ENCODE measurements at places on chromosomes 12 and 14. TPM values are rescaled to one million over a fixed set of nuclear protein-coding genes. Genes with fewer than 3 reads are reported as not detected.
A peak's percentile ranks its signal among the peaks of the same experiment; 100 is the strongest.

DNA sequence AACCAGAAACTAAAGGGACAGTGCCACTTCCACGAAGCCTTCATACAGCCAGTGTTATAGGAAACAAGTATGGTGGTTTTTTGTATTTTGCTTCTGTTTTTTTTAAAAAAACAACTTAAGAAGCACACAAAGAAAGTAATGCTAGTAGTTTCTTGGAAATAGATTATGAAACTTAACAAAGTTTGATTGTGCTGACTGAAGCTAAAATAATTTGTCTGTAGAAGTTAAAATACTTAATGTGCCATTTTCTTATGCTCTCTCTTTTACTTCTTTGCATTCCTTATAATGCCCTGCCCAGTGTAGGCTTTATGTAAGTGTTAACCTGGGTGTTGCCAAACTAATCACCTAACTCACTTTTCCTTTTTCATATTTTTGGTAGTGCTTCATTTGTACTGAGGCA, 16.4 kb downstream of the HCFC2 start:
- H3K27me3 ChIP-seq: no peaks in the 10 kb centered on the region
- no peak overlapping the region for H3K27ac ChIP-seq
- no peak for DNase-seq
- no peak overlapping the region for H3K4me3 ChIP-seq

DNA sequence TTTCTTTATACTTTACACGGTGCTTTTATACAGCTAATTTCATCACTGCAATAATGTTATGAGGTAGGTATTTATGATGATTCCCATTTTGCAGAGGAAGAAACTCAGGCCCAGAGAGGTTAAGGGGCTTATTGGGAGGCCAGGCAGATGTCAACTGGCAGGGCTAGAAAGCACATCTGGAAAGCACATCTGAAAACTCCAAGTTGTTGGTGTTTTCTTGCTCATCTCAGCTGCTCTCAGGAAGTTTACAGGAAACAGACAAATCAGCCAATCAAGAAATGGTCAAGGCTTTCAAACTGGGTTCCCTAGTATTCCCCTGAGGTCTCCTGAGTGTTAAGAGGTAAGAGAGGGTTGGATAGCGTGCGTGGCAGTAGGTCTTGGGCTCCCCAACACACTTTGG, 124.1 kb upstream of the MED13L start:
- DNase-seq: no peak
- H3K4me3 ChIP-seq: no peak overlapping the region
- H3K36me3 ChIP-seq: peaks cover 3% of the 10 kb centered on the region
- H3K27ac ChIP-seq: no peak overlapping the region
- peaks cover 10% of the 10 kb centered on the region for H3K27me3 ChIP-seq

Gene EPYC
- not detected for total RNA-seq

DNA sequence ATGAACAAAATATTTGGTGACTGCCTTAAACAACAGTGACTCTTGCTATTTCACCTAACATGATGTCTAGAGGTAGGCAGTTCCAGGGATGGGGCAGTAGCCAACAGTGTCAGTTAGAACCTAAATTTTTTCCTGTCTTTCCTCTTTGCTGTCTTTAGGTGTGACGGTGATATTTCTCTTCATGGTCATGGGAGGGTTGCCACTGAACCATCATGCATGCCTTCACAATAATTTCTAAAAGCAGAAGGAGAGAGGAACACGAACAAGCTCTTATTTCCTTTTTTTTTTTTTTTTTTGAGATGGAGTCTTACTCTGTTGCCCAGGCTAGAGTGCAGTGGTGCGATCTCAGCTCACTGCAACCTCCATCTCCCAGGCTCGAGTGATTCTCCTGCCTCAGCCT, 2.4 kb downstream of the CCDC63 start:
- DNase-seq: no peak
- H3K36me3 ChIP-seq: no peaks in the 10 kb centered on the region
- peaks cover 5% of the 10 kb centered on the region for H3K4me1 ChIP-seq
- H3K4me3 ChIP-seq: no peak overlapping the region
- H3K27ac ChIP-seq: no peak overlapping the region

GRCh38 chr14:22978487-22978837, 3.9 kb downstream of the AJUBA start:
- no peak for DNase-seq
- H3K4me1 ChIP-seq: peaks cover 7% of the 10 kb centered on the region
- H3K27me3 ChIP-seq: peaks cover 31% of the 10 kb centered on the region
- no peak overlapping the region for H3K27ac ChIP-seq
- no peaks in the 10 kb centered on the region for H3K36me3 ChIP-seq
- H3K4me3 ChIP-seq: no peak overlapping the region

DNA sequence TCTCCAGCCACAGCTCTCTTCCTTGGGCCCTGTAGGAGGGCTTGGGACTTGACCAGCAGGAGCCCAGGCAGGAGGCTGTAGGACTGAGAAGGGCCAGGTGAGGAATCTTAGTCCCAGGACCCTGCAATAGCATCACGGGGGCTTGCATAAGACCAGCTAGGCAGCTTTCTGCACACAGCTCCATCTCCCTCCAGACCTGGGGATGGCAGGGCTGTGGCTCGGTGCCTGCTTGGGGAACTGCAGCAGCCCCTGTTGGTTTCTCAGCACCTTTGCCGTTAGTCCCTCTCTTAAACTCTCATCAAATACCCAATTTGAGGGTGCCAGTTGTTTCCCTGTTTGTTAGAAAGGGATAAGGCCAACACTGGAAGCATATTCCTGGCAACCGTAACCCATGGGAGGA, 14.3 kb downstream of the DIO3 start:
- no peaks in the 10 kb centered on the region for H3K36me3 ChIP-seq
- DNase-seq: no peak
- H3K27me3 ChIP-seq: peaks cover 2% of the 10 kb centered on the region
- no peak overlapping the region for H3K27ac ChIP-seq

DNA sequence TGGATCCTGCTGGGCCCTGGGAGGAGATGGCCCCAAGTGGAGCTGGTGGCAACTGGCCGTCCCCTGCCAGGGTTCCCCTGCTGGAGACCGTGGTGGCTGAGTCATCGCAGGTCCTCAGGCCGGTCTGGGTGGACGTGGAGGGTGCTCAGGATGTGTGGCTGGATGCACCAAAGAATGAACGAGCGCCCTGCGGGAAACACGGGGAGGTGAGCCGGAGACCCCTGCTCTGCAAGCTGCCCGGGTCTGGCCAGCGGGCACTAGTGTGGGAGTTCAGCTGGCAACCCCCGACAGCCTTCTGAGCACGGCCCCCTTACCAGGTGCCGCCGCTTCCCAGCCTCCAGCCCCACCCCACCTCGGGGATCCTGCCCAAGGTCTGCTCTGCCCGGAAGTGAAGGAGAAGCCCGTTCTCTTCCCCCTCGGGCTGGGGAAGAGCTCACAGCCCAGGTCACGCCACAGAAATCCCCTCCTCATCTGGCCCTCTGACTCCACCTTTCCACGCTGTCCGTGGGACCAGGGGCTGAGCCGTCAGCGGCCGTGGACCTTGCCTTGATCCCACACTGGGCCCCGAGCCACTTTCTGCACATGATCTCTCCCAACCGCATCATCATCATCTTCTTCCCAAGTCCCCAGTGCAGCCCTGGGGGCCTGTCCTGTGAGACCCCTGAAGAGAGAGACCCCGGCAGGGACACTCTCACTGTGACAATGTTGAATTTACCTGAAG, 165.5 kb downstream of the KIF26A start:
- H3K4me1 ChIP-seq: no peaks in the 10 kb centered on the region
- no peak for DNase-seq
- H3K27me3 ChIP-seq: no peaks in the 10 kb centered on the region
- no peak overlapping the region for H3K4me3 ChIP-seq
- H3K27ac ChIP-seq: no peak overlapping the region

DNA sequence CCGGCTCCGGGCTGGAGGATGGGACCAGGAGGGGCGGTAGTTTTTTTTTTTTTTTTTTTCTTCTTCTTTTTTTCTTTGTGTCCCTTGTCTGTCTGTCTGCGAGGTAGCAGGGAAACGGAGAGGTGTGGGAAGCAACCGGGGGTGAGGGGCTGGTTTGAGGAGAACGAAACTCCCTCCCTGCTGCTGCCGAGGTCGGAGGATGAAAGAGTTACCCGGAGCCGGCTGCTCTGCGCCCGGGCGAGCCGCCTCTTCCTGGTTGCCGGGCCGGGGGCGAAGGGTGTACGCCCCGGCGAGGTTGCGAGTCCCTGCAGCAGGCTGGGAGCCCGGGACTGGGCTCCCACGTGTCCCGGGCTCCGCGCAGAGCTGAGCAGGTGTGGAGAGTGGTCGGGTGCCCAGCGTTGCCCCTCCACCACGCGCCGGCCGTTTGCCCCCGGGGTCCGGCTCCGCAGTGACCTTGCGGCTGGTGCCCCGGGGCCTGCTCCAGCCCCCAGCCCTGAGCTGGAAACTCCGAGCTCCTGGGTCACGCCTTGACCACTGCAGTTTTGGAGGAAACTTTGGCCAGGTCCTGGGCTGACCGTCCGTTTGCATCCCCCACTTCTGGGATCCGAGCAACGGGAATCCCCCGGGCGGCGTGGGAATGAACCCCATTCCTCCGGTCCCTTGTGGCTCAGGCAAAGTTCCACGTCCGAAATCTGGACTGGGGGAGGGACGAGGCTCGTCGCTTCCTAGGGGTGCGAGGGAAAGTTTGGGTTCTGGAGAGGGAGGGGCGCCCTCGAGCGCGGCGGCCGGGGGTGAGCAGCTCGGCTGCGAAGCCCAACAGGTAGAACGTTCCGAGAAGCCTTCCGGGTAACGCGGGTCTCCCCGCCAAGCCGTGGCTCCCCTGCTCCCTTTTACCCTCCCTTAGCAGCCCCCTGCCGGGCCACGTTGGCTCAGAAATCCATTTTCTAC, 1.3 kb downstream of the CHST11 start:
- H3K27me3 ChIP-seq: peaks cover 2% of the 10 kb centered on the region
- H3K36me3 ChIP-seq: peaks cover 22% of the 10 kb centered on the region
- H3K4me1 ChIP-seq: peaks cover 45% of the 10 kb centered on the region
- DNase-seq: peak; percentile 64
- peak overlapping the region; percentile 99 for H3K4me3 ChIP-seq

Gene PLBD1
- not detected for total RNA-seq

DNA sequence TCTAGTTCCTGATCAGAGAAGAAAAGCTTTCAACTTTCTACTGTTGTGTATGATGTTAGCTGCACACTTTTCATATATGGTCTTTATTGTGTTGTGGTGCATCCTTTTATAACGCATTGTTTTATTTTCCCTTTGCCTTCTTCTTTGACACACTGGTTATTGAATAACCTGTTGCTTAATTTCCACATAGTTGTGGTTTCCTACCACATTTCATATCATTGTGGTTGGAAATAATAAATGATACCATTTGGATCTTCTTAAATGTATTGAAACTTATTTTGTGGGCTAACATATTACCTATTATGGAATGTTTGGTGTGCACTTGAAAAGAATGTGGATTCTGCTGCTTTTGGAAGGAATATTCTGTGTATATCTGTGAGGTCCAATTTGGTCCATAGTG, 64.9 kb downstream of the GPHN start:
- no peaks in the 10 kb centered on the region for H3K4me1 ChIP-seq
- no peaks in the 10 kb centered on the region for H3K27me3 ChIP-seq
- peaks cover 14% of the 10 kb centered on the region for H3K36me3 ChIP-seq
- DNase-seq: no peak

GRCh38 chr12:95412482-95413311, 61.3 kb upstream of the METAP2 start:
- H3K27me3 ChIP-seq: no peaks in the 10 kb centered on the region
- H3K27ac ChIP-seq: no peak overlapping the region
- DNase-seq: no peak

Gene TMPRSS12
- not detected for total RNA-seq

- no peak overlapping the region for H3K4me3 ChIP-seq
- H3K4me1 ChIP-seq: peaks cover 13% of the 10 kb centered on the region
- no peak for DNase-seq
- H3K36me3 ChIP-seq: peaks cover 4% of the 10 kb centered on the region
- no peak overlapping the region for H3K27ac ChIP-seq
- no peaks in the 10 kb centered on the region for H3K27me3 ChIP-seq
Observed at GRCh38 chr14:33449703-33450395, 501.0 kb downstream of the EGLN3 start.

DNA sequence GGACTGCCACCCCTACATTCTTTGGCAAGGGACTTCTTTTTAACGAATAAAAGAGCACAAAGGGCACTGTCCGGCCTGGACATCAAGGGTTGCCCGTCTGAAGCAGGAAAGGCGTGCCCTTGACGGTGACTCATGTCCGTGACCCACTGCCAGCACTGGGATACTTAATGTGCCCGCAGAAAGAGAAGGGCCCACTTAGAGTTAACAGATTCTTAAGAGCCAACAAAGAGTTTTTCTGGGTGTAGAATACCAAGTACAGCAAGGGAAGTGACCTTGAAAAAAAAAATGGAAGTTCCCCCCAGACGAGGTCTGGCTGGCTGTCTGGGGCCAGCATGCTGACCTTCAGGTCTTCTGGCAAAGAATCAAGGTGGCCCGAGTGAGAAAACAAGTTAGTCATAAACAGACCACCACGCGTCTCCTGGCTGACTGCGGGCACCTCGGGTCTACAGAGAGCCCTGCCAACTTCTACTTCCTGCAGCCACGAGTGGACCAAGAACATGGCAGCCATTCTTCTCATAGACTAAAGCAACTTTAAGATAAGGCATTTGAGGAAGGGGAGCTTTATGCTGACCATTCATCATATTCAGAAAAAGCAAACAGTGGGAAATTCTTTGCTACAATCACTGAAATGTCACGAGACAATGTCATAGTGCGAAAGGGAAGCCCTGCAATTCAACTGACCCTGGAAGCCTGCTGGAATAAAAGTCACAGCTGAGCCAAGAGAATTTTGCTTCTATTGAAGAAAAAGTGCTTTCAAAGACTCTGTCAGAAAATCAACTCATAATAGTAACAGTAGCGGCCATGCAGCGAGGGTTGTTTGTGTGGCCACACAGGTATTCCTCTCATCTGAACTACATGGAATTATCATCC, 10.5 kb upstream of the SELPLG start:
- peaks cover 43% of the 10 kb centered on the region for H3K4me1 ChIP-seq
- H3K27me3 ChIP-seq: no peaks in the 10 kb centered on the region
- H3K27ac ChIP-seq: no peak overlapping the region
- H3K4me3 ChIP-seq: no peak overlapping the region

- DNase-seq: no peak
- no peak overlapping the region for H3K27ac ChIP-seq
- no peaks in the 10 kb centered on the region for H3K4me1 ChIP-seq
- no peaks in the 10 kb centered on the region for H3K36me3 ChIP-seq
- H3K27me3 ChIP-seq: peaks cover 3% of the 10 kb centered on the region
- H3K4me3 ChIP-seq: no peak overlapping the region
Observed at GRCh38 chr12:32921397-32921796, 24.8 kb upstream of the PKP2 start.

- H3K4me3 ChIP-seq: no peak overlapping the region
- H3K4me1 ChIP-seq: peaks cover 16% of the 10 kb centered on the region
- H3K27me3 ChIP-seq: no peaks in the 10 kb centered on the region
- H3K36me3 ChIP-seq: peaks cover 3% of the 10 kb centered on the region
- H3K27ac ChIP-seq: no peak overlapping the region
Observed at GRCh38 chr12:25276199-25276937, 25.6 kb upstream of the KRAS start.

- no peak for DNase-seq
- H3K36me3 ChIP-seq: no peaks in the 10 kb centered on the region
- no peak overlapping the region for H3K27ac ChIP-seq
- H3K27me3 ChIP-seq: no peaks in the 10 kb centered on the region
Observed at GRCh38 chr12:74586251-74586650, 48.6 kb downstream of the ATXN7L3B start.

- no peak overlapping the region for H3K4me3 ChIP-seq
- no peak for DNase-seq
- no peaks in the 10 kb centered on the region for H3K4me1 ChIP-seq
- no peak overlapping the region for H3K27ac ChIP-seq
- no peaks in the 10 kb centered on the region for H3K36me3 ChIP-seq
Observed at GRCh38 chr12:32761716-32762115, 6.0 kb upstream of the YARS2 start.

Gene VASH1
- 2.1 TPM for total RNA-seq

GRCh38 chr12:32877601-32878459, 18.7 kb downstream of the PKP2 start:
- H3K36me3 ChIP-seq: no peaks in the 10 kb centered on the region
- no peak for DNase-seq
- no peak overlapping the region for H3K27ac ChIP-seq
- no peaks in the 10 kb centered on the region for H3K27me3 ChIP-seq

Gene CSRP2
- not detected for total RNA-seq
